GM13977 (cell line): ENCODE measurements at places on chromosomes 2 and 18.

DNA sequence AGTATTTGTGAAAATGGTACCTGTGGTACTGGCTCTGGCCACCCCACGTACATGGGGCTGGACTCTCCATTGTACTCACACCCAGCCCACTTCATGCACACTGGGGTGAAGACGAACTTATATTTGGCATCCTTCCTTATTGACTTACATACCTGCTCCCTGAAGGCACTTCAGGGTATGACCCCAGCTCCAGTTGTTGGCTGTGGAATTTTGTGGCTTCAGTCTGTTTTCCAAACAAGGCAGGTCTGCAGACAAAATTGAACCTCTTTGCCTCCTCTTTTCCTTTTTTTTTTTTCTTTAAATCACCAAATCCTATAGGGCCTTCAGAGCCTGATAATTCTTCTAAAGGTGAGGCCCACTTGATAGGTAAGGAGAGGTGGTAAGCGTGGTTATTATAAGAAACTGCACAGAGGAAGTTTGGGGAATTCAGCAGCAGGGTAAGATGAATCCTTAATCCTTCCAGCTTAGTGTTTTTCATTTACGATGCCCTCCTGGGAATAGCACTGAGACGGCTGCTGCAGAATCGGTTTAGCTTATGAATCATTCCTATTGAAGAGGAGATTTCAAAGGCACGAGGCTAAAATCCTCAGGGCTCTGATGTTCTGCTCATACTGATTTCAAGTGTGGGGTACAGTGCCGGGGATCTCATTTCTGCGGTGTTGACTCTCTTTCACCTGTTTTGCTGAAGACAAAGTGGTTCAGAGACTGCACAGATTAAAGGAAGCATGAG is 55.2 kb downstream of the KIF5C start:
- no peak for DNase-seq

- no peak for DNase-seq
Measured at GRCh38 chr2:127024769-127025358, 82.1 kb downstream of the BIN1 start.

- no peak for DNase-seq
Measured at GRCh38 chr2:105950521-105951383, 206.0 kb downstream of the NCK2 start.

DNA sequence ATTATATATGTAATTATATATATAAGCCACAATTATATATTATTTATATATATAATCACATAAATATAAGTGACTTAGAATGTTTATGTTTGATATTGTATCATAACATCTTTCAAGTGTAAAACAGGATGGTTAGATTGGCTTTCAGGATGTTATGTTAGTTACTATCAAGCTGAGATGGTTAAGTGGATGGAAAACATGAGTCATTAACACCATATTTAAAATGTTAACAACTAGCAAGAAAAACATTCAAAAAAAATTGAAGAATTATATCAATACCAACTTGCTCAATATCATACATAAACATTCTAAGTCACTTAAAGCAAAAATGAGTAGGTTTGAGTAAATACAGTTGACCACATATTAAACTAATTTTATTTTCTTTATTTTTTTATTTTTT is 21.8 kb upstream of the RAB27B start:
- DNase-seq: no peak

GRCh38 chr2:200609028-200609614 is 23.3 kb downstream of the AOX1 start:
- no peak for DNase-seq

- no peak for DNase-seq
Measured at GRCh38 chr18:57397440-57398132, 37.6 kb upstream of the ONECUT2 start.

DNA sequence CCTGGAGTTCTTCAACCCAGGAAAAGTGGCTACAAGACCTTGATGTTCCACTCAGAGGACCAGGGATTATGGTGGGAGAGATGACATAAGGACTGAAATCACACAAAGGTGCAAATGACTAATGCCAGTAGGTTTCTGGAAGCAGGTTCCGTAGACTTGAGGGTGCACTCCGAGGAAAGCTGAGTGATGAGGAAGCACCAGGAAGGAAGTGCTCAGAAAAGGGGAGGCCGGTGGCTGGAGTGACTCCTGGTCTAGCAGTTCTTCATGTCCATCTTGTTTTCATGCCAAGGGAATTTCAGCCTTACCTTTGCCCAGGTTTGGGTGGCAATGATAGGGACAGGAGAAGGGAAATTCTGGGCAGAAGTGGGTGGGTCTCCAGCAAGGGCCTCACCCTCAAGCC is 74.5 kb downstream of the TMEM17 start:
- no peak for DNase-seq

GRCh38 chr2:133641942-133642725 is 73.9 kb upstream of the NCKAP5 start:
- DNase-seq: no peak

DNA sequence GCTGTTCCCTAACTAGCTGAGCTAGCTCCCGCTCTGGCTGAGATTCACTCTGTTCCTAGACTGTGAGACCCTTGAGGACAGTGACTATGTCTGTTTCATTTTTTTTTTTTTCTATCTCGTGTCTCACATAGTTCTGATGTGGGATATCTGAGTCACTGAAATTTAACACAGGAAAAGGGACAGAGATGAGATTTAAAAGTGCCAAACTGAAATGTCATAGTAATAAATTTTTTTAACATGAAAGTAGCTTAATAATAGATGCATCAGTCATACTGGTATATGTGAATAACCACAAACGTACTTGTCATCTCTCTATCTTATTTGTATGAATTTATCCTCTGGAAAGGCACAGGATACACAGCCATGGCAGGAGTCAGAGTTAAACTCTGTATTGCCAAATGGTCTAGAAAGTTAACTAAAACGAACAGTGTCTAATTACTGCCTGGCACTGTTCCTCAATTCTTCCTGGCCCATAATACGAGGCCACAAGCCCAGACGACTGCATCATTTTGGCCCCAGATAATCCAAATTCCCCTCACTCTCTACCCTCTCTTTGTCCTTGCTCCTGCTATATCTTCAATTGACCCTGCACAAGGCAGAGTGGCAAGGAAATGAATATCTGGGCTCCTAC is 87.5 kb downstream of the SATB2 start:
- no peak for DNase-seq

DNA sequence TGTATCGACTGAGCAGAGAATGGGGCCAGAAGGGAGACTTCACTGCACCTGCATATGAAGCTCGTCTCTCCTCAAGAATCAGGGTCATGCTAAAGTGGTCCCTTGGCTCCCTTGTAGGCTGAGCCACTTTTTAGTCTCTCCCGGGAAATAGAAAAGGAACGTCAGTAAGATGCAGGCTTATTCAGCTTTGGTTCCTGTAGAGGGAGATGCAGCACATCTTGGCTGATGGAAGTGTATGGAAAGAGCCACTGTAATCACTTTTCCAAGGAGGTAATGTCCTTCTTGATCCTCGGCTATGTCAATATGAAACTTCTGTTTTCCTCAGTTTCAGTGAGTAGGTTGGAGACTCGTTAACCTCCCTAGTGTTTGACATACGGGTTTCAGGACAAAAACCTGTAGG is 235.2 kb downstream of the GCA start:
- no peak for DNase-seq

DNA sequence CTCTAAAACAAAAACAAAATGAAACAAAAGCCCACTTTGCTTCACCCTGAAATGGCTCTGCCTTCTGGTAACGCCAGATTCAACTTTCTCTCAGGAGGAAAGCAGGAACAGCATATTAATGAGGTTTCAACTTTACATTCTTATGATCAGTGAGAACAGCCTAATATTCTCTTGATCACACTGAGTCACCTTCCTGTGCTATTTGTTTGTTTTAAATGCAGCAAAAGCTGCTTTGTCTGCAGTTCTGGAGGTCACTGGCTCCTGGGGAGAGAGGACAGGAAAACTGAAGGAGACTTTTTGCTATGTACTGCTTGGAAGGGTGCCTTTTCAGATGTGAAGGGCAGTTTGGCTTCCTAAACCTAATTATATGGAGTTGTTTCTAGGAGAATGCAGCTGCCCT is 48.1 kb downstream of the MAIP1 start:
- no peak for DNase-seq

DNA sequence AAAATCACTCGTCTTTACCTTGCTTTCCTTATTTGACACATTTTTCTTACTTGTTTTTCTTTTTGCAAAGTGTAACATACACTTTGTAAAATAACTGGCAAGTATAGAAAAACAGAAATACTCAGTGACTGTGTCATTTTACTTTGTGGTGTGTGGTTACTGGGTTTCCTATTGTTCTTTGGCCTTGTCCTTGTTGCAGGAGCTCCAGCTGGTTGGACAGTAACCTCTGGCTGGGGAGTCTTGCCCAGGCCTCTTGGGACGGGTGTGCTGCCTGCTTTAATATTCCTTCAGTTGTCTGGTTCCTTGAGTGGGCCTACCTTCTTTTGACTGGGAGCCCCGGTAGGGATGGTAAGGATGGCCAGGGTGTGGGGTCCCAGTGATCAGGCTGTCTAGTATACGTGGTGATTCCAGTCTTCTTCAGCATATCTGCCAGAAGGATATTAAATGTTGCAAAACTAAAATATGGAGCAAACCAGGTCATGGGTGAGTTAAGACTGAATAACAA is 53.8 kb downstream of the RNF144A start:
- no peak for DNase-seq

- no peak for DNase-seq
Measured at GRCh38 chr18:63135101-63135500, 184.5 kb downstream of the BCL2 start.

DNA sequence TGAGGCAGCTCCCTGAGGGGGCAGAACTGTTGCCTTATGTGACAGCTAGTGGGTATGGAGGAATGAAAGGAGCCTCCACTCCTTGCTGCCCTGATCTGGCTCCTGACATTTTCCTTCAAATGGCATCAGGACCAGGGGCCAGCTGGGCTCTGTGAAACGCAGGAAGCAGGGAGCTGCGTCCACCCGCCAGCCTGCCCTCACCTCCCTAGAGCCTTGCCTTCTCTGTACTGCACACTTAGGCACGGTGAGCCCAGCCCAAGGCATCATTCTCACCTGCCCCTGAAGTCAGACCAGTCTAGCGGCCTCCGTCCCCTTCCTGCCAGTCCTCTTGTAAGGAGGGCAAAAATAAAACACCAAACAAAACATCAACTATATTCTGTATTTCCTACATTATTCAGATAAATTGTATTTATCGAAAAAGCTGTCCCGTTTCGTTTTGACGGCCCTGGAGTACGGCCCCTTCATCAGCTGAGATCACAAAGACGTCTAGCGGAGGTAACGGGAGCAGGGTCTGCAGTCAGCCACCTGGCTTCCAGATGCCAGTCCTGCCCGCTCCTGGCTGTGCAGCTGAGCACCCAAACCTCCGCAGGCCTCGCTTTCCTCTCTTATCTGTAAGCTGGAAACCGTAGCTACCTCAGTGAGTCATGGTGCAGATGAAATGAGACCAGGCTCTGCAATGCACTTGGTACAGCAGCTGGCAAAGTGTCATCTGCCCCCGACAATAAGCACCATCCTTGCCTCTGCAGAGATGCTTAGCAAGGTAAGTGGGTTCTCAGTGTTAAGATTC is 6.9 kb upstream of the CTDP1 start:
- no peak for DNase-seq

DNA sequence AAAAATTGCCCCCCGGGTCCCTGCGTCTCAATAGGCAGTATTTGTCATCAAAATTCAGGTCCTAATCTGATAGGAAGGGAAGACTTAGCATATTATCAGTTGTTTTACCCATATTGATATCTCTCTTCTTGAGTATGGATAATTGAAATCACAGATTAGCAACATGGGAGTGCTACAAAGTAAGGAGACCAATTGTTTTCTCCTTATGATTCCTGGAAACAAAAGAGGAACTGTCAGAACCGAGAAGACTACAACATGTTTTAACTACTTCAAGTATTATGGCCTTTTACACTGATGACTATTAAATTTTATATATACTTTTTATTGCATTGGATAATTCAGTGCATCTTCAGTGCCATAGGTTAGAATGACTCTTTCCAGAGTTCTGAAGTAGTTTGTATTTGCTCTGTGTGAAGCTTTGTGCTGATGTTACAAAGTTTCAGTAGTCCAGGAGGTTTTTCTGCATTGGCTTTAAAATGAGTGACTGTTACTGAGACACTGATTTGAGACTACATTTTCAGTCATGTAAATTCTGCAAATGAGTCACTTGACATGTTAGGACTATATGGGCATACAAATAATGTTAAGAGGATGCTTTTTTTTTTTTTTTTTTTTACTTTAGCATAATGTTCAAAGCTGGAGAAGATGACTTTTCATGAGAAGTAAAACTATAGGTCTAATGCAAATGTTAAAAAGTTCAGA is 19.7 kb upstream of the TLK1 start:
- peak; percentile 34 for DNase-seq

- no peak for DNase-seq
Measured at GRCh38 chr2:168424971-168425370, 31.1 kb upstream of the CERS6 start.

DNA sequence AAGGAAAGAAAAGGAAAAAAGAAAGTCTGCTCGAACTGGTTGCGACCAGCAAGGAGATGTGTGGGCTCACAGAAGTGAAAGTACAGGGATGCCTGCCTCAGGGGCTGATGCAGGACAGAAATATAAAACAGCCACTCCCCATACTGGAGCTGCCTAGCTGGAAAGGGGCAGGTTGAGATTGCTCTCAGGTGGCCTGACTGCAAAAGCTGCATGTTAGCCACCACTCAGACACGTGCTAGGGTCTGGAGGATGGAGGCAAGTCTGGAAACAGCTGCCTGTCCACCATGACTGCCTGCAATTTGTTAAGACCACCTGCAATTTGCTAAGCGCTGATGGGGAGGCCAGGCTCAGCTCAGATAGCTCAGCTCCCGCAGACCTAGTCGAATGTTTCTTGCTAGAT is 17.9 kb downstream of the B3GNT7 start:
- DNase-seq: no peak

GRCh38 chr2:217058791-217059755 is 199.2 kb upstream of the TNP1 start:
- DNase-seq: no peak

GRCh38 chr18:2655954-2656236 is 369 bp downstream of the SMCHD1 start:
- no peak for DNase-seq

DNA sequence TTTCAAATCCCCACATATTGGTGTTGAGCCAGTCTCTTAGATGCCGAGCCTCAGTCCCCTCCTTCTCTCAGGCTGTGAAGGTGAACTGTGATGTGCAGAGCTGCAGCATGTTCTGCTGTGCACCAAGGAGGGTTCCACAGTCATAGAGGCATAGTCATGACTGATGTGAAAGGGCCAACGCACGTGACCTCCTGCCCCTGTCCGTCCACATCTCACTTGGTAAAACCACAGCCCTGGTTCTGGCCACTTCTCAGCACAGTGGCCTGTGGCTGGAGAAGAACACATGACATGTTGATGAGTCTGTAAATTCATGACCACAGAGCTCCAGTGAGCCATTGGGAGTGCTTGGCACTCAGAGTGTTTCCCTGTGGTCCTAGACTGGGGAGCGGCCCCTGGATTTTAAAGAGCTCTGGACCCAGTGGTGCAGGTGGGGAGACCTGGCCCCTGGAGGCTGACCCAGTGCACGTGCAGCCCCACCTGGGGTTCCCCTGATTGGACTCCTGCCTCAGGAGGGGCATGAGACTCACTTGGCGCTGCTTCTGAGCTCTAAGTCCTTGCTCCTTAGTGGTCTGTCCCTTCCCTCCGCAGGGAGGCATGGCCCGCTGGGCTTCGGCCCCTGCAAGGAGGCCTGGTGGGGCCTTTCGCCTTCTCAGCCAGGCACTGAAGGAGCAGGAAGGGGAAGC is 25.3 kb downstream of the INPP4A start:
- DNase-seq: no peak

- DNase-seq: no peak
Measured at GRCh38 chr2:168539945-168540344, 83.9 kb downstream of the CERS6 start.
